NCI-H345 (cell line): ENCODE measurements at places on chromosomes 12 and 14.

DNA sequence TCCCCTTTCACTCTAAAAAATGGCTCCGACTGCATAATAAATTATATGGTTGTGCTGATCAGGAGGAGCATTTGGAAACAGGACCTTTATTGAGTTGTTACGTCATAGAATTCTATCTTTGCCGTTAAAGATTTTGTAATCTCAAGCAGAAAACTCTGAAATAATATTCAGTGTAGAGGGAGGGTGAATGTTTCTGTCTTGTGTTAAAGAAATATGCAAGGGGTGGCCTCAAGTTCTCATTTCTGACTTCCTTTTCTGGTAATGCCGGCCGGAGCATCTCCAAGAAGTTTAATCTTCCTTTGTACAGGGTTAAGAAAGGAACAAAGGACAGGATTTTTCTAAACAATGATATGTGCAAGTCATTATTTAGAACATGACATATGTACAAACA is 165.1 kb downstream of the SLC38A4 start:
- DNase-seq: no peak

DNA sequence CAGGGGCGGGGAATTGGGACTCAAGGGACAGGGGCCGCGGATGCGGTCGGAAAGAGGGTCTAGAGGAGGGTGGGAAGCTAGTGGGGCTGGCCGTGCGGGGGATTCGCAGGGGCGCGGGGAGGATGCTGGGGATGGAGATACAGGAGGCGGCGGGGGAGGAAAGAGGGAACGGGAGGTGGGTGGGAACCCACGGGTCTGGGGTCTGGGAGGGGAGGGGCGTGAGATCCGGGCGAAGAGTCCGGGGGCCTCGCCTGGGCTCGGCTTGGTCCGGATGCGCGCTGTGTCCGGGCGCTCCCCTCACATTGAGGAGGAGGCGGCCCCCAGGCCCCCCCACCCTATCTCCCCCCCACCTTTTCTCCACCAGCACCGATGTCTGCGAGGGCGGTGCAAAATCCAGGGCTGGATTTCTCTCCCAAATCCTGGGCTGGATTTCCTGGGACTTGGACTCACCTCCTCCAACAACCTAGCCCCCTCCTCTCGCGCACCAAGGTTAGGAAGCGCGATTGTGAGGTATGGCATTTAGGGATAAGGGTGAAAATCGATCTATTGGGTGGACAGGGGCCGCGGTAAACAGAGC is at the start of gene AGAP2:
Gene AGAP2, minus strand, starts transcription at position 82 of the 577 bp plus-strand sequence. CDS start 496 bp downstream, outside the sequence.
- DNase-seq: peak; percentile 48

DNA sequence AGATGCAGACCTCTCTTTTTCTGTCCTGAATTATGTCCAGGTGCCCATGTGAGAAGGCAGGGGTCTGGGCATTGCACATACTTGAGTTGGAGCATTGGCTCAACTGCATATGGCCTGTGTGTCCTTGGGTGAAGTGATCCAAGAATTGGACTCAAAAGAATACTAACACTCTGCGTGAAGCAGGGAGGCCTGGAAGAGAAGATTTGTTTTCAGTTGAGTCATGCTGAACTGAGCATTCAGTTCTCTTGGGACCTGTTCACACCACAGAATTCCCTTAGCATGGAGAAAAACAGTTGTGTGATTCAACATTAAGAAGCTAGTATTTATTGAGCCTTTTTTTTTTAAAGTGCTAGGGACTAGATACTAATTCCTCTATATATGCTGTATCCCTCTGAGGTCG is 164.7 kb upstream of the TBX3 start:
- DNase-seq: no peak

- DNase-seq: no peak
Measured at GRCh38 chr12:79560225-79560889, 130.4 kb downstream of the PAWR start.

- peak; percentile 96 for DNase-seq
Measured at GRCh38 chr12:63792338-63792737, 12.6 kb downstream of the RXYLT1 start.

GRCh38 chr12:128727999-128728398 is 95.8 kb downstream of the SLC15A4 start:
- no peak for DNase-seq

DNA sequence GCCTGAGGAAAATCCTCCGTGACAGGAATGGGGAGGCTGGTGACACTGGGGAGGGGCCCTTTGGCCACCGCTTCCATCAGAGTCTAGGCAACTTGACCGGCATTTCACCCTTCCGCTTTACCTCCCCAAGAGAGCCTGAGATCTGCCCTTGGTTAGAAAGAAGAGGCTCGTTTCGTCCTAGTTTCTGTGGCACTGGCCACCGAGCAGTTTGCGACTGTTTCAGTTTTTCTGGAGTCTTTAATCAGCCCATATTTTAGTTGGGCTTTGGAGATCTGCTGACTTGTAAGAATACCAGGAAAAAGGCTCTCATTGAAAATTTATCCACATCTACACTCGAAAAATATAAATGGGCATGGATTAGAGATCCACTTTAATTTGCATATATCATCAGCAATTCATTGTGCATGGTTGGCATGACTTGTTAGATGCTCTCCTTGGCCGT is 414 bp upstream of the ANKS1B start:
- no peak for DNase-seq

DNA sequence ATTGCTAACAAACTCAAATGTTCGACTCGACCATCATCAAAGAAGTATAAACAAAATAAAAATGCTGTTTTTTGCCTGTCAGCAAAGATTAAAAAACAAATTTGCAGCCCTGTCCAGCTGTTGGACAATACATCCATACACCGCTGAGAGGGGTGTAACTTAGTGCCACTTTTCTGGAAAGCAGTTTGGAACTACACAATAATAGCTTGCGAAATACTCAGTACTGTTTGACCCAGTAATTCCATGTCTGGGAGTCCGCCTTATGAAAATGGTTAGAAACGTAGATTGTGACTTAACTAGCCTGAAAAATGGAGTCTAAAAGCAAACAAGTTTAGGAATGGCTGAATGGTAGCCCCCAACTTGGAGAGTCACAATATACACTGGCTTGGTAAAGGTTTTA is 6.4 kb downstream of the USP30 start:
- DNase-seq: no peak
